ENCODE measurements at places on chromosomes 5 and 9.

- DNase-seq = no peak
Observed at GRCh38 chr9:70110194-70111041, 66.8 kb downstream of the MAMDC2 start.

- DNase-seq = peak; percentile 65
Observed at GRCh38 chr5:60248901-60249300, 355.4 kb upstream of the PDE4D start.

DNA sequence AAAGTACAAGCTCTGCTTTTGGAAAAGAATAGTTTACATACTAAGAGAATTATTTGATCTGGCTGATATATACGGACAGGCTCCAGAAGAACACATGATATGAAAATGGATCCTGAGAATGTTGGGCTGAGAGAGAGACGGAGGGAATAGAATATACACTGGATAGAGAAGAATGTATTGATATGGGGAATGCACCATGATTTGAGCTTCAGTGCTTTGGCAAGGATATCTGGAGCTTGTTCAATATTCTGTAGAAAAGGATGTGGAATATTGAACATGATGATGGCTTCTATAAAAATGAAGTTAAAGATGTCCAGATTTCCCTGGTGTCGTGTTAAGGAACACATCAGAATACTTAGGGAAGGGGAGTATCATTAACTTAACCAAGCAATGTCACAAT lies 280.5 kb upstream of the VLDLR start:
- DNase-seq = no peak

- no peak for DNase-seq
Observed at GRCh38 chr9:5478206-5478605, 27.9 kb downstream of the CD274 start.

- no peak for DNase-seq
Observed at GRCh38 chr5:155455791-155456514, 442.4 kb downstream of the KIF4B start.

GRCh38 chr5:62093976-62094375 lies 212.0 kb upstream of the KIF2A start:
- DNase-seq = no peak

DNA sequence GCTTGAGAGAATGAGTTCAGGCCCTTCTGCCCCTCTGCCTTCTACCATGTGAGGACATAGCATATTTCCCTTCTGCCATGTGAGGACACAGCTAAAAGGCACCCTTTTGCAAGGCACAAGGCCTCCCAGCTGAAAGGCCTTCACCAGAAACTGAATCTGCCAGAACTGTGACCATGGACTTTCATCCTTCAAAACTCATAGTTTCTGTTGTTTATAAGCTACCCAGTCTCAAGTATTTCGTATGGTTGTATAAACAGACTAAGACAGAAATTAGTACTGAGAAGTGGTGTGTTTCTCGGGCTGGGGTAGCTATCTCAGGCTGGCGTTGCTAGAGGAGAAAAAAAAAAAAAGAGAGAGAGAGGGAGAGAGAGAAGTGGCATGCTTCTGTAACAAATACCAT lies 368.6 kb downstream of the DMRTA1 start:
- DNase-seq = no peak

DNA sequence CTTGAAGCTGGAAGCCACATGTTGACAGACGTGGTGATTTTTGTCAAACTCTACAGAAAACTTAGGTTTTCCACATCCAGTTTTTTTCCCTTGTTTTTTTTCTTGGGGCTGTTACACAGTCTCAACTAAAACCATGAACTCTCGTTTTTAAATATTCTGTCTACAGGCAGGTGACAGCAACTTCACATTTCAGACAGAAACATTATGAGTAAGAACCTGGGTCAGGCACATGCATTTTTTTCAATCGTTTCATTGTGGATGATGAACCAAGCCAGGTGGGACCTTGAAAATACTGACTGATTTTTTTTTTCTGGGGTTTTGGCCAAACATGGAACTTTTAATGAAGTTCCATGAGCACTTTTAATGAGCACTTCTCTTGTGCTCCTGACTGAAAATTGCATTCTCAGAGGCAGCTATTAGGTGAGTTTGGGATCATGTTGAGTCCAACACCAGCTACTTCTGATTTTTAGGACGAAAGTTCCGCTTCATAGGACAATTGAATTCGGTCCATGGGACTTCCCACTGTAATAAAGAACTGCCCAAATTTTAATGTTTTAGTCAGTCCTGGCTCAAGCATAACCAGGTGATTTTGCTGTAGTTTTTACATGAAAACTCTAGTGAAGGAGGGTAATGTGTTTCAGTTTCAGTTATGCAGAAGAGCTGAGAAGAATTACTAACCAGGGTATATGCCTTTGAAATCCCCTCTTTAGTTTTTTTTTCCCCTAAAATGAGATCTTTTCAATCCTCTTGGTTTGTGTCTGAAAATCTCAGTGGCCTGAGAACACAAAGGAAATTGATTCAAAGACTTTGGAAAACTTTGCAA lies 93.2 kb upstream of the ADAMTS16 start:
- DNase-seq = no peak

- DNase-seq = no peak
Observed at GRCh38 chr5:176788941-176789872, 21.2 kb upstream of the UNC5A start.

- no peak for DNase-seq
Observed at GRCh38 chr9:14912859-14913258, 2.6 kb upstream of the FREM1 start.

GRCh38 chr9:86685556-86685955 lies 261.8 kb downstream of the GAS1 start:
- DNase-seq = no peak

- peak; percentile 85 for DNase-seq
Observed at GRCh38 chr9:129139993-129140396, 28.8 kb downstream of the PTPA start.

- DNase-seq = no peak
Observed at GRCh38 chr5:108093186-108093585, 288.7 kb downstream of the FBXL17 start.

DNA sequence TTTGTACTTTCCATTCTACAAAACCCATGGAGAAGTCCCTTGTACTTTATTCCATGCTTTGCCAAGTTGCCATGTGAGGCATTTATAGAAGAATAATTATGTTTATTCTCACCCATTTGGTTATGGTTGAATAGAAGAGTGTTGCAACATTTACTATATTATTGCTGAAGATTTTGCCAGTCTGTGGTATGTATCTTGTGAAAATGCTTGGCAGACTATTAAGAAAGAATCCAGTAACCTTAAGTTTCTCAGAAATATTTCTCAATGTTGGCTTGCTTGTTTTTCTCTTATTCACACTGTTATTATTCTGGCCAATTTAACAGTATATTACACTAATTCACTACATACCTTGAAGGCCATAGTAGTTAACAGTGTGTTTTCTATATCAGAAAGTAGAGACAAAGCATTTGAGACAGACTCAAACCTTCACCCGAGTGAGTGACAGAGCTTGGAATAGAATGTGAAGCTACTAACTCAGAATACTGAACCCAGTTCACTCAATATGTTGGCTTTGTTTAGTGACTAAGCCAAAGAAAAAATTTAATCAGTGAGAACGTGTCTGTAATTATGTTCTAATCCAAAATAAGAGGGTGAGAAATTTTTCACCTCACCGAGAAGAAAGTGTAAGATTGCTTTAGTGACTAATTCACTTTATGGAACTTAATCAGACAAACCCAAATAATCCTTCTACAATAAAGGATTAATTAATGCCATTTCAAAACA lies 184.4 kb downstream of the CWC27 start:
- no peak for DNase-seq

- no peak for DNase-seq
Observed at GRCh38 chr5:53971131-53971530, 339.2 kb downstream of the ARL15 start.

GRCh38 chr5:16544607-16545374 lies 72.0 kb downstream of the RETREG1 start:
- no peak for DNase-seq

DNA sequence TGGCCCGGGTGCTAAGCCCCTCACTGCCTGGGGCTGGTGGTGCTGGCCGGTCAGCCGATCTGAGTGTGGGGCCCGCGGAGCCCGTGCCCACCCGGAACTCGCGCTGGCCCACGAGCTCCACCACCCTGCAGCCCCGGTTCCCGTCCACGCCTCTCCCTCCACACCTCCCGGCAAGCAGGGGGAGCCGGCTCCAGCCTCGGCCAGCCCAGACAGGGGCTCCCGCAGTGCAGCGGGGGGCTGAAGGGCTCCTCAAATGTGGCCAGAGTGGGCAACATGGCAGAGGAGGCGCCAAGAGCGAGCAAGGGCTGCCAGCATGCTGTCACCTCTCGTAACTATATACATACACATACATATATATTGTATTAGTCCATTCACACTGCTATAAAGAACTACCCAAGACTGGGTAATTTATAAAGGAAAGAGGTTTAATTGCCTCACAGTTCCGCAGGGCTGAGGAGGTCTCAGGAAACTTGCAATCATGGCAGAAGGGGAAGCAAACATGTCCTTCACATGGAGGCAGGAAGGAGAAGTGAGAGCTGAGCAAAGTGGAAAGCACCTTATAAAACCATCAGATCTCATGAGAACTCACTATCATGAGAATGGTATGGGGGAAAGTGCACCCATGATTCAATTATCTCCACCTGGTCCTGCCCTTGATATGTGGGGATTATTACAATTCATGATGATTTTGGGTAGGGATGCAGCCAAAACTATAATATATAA lies 56.8 kb downstream of the LIX1 start:
- DNase-seq = no peak

DNA sequence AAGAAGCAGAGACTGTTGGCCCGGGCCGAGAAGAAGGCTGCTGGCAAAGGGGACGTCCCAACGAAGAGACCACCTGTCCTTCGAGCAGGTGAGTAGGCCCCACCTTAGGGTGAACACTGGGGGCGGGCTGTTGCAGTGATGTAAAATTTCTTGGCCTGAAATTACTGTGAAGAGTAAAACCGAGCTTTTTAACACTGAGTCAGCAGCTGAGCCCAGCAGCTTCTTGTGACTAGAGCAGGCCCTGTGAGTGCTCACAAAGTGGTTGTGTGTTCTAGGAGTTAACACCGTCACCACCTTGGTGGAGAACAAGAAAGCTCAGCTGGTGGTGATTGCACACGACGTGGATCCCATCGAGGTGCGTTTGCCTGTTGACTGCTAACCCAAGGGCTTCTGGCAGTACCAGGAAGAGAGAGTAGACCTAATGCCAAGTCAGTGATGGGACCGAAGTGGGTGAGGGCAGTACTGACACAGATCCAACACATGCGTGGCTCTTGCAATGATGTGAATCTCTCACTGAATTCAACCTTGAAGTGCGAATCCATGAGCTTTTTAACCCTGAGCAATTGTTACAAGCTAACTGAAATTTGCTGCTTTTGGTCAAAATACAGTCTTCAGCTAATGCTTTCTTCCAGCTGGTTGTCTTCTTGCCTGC lies 2.1 kb downstream of the RPL7A start:
- DNase-seq = no peak

- DNase-seq = no peak
Observed at GRCh38 chr5:89457411-89458331, 574.7 kb upstream of the MEF2C start.

- DNase-seq = no peak
Observed at GRCh38 chr5:103463261-103463660, 99.3 kb downstream of the NUDT12 start.

GRCh38 chr9:133928248-133928764 lies 63.8 kb downstream of the VAV2 start:
- no peak for DNase-seq

GRCh38 chr5:158470764-158471534 lies 612.0 kb upstream of the CLINT1 start:
- DNase-seq = no peak

GRCh38 chr5:566636-567309 lies 42.5 kb upstream of the SLC9A3 start:
- no peak for DNase-seq

Data from GM06990 (cell line).